EH (cell line): ENCODE measurements at places on chromosomes 5 and 9.

DNA sequence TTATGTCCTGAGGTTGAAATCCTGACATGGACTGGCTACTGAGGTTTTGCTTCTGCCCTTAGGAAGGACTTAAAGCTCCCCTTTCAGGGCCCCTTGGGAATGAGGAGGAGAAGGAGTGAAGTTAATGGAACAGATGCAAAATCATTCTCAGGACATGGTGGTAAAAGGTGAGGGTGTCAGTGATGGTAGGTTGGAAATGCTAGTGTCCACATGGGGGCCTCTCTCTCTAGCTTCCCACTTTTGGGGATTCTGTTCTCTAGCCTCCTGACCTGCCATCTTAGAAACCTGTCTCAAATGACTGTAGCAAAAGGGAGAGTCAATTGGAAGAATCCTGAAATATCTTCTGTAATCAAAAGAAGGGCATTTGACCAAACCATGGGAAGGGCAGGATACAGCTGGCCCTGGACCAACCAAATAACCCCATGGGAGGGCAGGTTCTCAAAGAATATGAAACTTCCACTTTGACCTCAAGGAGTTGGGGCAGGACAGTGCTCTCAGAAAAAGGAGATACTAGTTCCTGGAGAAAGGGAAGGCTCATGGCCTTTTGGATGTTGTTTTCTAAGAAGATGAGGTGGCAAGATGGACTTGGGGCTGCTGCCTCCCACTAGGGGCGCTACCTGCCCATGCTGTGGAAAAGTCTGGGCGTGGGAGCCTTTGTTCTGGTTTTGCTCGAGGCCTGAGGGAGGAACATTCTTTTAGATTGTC, 21.2 kb upstream of the MLANA start:
- no peak for DNase-seq

GRCh38 chr5:151691706-151692105, 5.0 kb upstream of the SPARC start:
- peak; percentile 65 for DNase-seq

GRCh38 chr5:151388960-151389359, 41.6 kb upstream of the SLC36A2 start:
- no peak for DNase-seq

DNA sequence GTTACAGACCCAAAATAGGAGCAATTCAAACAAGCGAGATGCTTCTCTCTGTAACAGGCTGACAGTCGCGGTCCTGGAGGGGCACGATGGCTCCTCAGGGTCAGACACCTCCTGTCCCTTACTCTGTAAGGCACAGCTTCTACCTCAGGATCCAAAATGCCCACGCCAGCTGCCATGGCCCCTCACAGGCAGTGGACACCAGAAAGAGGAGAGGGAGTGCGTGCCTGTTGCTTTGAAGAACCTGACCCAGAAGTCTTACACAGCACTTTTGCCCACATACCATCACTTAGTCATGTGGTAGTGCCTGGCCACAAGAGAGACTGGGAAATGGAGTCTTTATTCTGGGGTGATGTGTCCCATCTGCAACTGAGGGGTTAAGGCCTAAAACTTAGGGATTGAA, 11.6 kb upstream of the ABL1 start:
- peak; percentile 54 for DNase-seq

DNA sequence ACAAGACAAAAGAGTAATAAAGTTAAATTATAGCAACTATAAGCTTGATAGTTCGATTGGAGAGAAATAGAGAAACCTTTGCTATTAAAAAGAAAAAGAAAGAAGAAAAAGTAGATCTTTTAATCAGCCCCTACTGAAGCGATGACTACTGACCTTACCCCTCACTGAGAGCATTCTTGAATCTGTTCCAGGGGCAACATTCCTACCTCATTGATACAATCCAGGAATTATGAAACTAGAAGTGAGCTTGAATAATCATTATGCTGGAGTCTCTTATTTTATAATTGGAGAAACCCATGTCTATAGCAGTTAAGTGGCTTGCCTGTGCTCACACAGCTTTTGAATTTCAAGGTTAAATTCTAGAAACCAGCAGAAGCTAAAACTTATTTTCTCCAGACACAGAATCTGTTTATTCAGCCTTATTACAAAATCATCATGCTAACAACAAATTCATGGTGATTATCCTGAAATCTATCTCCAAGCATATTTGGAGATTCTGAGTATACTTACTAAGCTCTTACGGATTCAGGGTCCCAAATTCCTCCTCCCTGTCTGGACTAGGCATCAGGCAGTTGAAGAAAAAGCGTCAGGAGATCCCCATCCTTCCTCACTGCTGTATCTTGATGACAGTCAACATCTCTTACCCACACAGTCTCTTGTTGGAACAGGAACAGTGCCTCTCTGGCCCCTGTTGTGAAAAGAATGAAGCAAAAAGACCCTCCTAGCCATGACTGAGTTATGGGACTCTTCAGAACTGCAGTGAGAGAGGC, 547.6 kb upstream of the WWC1 start:
- peak; percentile 90 for DNase-seq

DNA sequence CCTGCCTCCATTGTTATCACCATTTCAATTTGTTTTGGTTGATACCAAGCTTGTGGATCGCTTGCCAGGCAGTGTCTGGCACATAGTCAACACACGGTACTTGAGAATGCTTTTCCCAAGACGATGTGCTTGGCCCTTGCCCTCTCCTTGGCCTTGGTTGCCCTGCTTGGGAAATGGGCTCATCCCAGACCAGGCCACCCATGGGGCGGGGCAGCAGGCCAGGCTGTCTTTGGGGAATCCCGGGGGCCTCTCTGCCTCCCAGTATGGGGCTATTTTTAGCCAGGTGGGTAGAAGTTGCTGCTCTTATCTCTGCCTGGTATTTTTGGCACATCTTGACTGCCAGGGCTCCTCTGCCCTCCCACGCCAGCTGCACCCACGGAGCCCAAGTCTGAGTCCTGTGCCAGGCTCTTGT, 49.9 kb downstream of the LMX1B start:
- no peak for DNase-seq

DNA sequence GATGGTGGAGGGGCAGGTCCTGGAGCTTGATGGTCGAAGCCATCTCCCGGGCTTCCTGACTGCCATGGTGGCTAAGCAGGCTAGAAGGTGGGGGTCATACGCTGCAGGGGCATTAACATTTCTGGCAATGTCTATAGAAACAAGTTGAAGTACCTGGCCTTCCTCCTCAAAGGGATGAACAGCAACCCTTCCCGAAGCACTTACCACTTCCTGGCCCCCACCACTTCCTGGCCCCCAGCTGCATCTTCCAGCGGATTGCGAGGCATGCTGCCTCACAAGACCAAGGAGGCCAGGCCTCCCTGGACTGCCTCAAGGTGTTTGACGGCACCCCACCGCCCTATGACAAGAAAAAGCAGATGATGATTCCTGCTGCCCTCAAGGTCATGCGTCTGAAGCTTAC, 97.0 kb upstream of the MOCS2 start:
- DNase-seq, result no peak

- peak; percentile 30 for DNase-seq
Measured at GRCh38 chr9:37926737-37927118, 22.8 kb upstream of the SLC25A51 start.

- DNase-seq, result peak; percentile 51
Measured at GRCh38 chr5:57662991-57663390, 180.4 kb upstream of the ACTBL2 start.

GRCh38 chr9:82991671-82992070, 71.3 kb downstream of the RASEF start:
- no peak for DNase-seq

DNA sequence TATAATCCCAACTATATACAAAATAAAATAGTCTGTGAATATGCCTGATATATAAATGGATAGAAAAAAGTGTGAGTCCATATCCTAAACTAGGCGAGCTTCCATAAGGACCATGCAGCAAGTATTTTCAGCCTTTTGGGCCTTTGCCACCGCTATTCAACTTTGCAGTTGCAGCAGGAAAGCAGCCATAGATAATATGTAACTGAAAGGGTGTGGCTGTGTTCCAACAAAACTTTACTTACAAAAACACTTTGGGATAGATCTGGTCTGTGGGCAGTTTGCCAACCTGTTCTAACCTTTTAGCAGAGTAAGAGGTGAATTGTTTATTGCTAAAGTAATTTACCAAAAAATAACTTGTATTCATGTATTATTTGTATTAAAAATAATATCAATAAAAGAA, 127.8 kb upstream of the GPR151 start:
- DNase-seq, result no peak

- DNase-seq, result no peak
Measured at GRCh38 chr9:4073371-4073770, 226.5 kb downstream of the GLIS3 start.

DNA sequence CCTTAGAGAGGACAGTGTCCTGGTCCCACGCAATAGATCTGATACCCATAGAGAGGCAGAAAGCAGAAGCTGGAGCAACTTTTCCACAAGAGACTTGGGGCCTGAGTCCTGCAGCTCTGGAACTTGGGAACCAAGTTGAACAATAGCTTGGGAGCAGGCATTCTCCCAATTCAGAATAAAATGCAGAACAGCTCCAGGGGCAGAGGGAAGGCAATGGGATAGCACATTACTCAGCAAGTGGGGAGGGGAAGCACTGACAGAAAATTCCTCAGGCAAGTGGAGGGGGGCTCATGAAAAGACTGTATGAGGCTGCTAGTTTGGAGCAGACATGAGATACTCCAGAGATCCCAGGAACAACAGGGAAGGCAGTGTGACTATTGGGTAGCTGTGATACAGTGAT, 513.6 kb downstream of the HINT1 start:
- no peak for DNase-seq

DNA sequence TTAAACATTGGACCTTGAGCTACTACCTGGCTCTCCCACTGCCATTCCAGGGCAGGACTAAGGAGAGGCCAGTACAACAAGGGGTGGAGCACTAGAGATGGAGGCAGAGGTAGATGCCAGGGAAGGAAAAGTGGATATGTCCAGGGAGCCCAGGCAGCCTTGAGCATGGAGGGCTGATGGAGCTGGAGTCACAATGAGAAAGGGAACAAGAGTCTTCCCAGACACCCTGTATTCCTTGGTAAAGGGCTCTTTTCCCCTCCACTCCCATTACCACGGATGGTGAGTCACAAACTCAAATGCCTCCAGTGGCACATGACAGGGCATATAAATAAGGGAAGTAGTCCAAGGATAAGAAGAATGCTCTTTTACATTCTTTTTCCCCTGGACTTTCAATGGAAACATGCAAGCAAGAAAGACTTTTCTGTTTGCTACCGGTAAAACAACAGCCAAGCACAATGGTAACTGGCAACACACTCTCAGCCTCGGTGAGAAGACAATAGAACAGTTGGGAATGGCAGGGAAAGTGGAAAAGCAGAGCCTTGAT, 16.7 kb downstream of the ERAP1 start:
- peak; percentile 79 for DNase-seq

- DNase-seq, result no peak
Measured at GRCh38 chr9:87515006-87515405, 17.3 kb downstream of the DAPK1 start.

- DNase-seq, result peak; percentile 62
Measured at GRCh38 chr5:96687812-96688453, 25.8 kb downstream of the CAST start.

- DNase-seq, result peak; percentile 50
Measured at GRCh38 chr9:76414661-76415060, 20.4 kb upstream of the RFK start.

- DNase-seq, result peak; percentile 71
Measured at GRCh38 chr9:4755026-4755609, 14.1 kb upstream of the AK3 start.

DNA sequence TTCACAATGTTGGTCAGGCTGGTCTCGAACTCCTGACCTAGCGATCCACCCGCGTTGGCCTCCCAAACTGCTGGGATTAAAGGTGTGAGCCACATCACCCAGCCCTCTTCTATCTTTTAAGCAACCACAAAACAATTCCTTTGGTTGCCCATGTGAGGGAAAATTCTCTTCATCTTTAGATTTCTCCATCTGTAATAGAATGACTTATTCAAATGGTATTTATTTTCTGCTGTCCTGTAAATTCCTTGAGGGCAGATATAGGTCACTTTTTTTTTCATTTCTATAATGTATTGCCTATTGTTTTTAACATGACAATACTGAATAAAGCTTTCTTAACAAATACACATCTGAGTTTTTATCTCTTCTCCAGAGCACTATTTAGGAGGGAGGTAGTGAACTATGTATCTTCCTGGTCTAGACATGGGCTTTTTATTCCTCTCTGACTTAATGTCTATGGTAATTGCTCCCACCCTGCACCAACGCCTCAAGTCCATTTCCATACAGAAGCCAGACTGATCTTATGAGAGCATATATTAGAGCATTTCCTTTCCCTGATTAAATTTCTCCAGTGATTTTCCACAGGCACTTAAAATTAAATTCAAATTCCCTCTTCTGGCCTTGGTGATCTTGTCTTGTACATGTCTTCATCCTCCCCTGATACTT, 595.6 kb downstream of the CAAP1 start:
- peak; percentile 81 for DNase-seq

DNA sequence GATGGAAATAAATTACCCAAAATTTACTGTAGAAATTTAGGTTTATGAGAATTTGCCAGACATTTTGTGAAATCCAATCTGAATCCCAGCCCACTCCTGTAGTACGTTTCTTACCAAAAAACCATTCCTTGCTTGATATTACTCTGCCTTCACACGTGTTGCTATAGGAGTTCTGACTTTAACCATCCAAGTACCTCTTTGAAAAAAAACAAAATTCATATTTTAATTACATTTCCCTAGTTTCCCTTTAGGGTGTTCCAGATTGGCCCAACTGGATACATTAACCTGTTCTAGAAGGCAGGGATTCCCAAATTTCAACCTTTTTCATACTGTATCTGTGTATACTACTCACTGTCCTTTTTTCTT, 1.4 kb upstream of the PJA2 start:
- no peak for DNase-seq

DNA sequence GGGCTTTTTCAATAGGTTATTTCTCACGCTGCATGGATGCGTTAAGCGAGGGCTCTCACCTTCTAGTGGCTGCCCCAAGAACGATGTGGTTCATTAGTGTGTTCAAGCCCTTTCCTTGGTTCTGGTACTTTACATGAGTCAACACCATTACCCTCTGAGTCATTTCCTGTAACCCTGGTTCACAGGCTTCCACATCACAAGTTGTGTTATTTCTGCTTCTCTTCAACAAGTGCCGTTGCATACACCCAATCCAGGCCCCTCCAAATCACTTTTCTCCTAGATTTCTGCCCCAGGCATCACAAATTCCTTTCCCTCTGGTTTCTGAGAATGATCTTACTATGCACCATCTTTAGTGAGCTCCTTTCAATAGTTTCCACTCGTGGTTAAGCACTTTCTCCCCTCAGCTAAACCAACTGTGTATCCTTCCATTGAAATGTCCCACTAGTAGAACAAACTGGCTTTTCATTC, 69.5 kb upstream of the RAD23B start:
- peak; percentile 98 for DNase-seq

DNA sequence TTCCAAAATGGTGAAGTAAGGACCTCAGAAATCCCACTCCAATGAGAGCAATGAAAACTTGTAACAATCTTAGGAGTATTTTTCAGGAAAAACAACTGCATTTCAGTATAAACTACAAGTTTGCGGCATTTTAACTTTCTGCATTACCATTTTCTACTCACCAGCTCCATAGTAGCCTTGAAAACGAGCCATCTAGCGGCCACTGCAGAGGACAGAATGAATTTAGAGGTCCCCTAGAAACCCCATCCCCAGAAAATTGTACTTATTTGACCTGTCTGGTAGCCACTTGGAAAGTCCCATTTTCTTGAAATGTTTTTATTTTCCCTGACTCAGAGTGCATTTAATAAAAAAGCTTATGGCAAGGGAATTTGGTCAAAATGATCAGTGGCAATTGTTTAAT, 205.4 kb upstream of the ITGA1 start:
- no peak for DNase-seq
